Lung (tissue), 17 donors: ENCODE measurements at places on chromosomes 1 and 21.

- DNase-seq = no peak
Observed at GRCh38 chr1:219580009-219580676, 32.8 kb downstream of the ZC3H11B start.

DNA sequence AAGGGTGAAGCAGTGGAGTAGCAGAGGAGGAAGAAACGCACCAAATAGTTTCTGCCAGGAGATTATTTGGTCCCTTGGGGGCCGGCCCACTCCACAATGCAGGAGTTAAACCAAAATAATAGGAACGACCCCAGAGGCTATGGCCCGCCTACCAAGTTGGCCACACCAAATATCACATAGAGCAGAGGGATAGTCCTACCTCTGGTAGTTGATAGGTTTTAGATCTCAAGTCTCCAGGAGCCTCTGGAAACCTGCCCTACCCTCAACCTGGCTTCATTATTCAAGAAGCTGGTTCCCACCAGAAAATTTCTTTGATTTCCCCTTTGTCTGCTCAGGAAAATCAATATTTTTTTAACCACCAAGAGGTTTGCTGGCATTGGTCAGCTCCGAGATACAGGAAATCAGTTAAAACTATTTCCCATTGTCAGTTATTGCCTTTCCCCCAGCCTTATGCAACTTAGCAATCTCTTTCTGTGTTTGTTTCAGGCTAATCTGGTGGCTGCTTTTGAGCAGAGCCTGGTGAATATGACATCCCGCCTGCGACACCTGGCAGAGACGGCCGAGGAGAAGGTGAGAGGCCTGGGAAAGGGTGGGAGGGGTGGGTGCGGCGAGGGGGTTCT, 35.5 kb upstream of the IPO9 start:
- DNase-seq = no peak

GRCh38 chr1:48617252-48617651, 145.2 kb upstream of the SPATA6 start:
- no peak for DNase-seq

DNA sequence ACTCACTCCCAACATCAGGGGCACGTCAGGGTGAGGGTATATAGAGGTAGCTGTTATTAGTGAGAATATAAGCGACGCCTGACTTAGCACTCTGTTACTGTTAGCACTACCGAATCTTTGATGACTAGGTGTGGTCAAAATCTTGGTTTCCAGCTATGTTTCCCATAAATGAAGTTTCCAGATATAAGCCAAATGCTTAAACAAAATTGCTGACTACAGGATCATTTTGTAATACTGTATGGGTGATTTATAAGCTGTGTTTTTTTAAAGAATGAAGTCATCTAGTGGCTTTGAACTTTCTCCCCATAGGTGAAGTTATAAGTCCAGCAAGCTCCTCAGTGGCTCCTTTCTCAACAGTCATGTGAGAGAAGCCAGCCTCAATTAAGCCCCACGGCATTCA, 23.7 kb downstream of the KCNJ15 start:
- no peak for DNase-seq

DNA sequence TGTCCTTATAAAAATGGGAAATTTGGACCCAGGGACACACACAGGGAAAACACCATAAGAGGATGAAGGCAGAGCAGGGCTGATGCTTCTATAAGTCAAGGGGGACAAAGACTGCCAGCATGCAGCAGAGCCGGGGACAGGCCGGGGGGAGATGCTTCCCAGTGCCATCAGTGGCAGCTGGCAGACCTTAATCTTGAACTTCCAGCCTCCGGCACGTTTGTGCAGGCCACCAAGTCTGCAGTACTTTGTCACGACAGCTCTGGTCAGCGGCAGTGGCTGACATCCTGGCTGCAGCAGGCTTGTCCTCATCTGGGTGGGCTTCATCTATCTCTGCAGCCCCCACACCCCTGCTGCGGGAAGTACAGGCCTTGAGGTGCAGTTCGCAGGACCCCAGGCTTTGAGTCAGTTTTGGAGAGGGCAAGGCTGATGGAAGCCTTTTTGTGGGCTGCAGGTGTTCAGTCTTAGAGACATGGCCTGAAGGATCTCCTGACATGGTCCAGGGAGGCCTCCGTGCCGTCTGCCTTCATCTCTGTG, 186.0 kb downstream of the DYRK1A start:
- no peak for DNase-seq

DNA sequence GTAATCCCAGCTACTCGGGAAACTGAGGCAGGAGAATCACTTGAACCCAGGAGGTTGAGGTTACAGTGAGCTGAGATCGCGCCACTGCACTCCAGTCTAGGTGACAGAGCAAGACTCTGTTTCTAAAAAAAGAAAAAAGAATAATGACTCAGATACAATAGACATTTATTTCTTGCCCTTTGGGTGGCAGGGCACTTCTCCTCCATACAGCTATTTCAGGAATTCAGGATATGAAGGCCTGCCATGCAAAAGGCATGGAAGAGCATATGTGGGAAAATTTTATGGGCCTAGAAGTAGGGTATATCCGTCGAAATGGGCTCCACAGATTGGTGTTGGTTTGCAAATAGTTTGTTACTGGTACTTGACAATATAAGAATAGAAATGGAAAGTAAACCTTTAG, 20.2 kb upstream of the POGZ start:
- no peak for DNase-seq

DNA sequence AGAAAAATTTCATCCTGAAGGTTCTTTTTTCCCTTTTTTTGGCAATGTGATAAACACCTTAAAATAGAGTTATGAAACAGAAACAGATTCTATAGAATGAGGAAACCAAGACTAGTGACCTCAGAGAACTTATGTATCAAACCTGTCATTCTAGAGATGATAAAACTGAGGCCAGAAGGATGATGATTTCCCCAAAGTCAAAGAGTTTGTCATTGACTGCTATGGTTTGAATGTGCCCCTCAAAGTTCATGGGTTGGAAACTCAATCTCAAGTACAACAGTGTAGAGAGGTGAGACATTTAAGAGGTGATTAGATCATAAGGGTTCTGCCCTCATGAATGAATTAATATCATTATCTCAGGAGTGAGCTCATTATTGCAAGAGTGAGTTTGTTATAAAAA, 13.7 kb upstream of the BEND5 start:
- DNase-seq = no peak

GRCh38 chr1:222777463-222777862, 37.4 kb upstream of the DISP1 start:
- peak; percentile 83 for DNase-seq

DNA sequence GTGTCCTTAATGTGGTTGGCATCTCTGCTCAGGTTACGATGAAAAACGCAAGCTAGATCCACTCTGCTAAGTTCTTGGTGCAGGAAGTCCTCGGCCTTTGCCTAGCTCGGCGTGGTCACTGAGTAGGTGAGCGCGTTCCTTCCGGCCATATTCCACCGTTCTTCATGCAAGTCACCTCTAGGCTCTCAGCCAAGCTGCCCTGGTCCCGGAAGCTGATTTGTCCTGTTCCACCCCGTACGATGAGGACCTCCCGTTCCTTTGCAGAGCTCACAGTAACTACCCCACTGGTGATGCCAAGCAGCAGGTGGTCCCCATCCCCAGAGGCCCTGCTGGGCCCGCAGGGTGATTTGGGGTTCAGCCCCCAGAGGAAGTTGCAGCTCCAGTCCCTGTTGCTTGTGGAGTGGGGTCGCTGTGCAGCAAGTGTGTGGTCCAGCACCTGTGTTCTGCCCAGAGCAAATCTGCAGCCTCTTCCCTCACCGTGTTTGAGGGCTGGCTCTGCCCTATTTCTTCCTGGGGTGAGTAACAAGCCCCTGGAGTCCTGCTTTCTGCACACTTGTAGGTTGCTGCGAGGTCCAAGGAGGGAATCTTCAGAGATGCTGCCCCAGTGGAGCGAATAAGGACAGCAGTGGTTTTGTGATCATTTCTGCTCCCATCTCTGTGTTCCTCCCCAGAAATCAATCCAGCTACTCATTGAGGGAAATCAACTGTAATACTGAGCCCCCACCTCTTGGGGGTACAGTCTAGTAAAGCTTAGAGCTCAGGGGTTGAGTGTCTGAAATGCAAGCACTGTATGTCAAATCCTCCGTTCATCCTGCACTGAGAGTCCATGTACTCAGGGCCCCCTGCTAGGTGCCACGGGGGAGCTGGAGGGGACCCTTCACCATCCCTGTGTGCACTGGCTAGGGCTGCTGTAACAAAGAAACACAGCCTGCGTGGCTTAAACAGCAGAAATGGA, 2.3 kb downstream of the UMODL1 start:
- DNase-seq = no peak

DNA sequence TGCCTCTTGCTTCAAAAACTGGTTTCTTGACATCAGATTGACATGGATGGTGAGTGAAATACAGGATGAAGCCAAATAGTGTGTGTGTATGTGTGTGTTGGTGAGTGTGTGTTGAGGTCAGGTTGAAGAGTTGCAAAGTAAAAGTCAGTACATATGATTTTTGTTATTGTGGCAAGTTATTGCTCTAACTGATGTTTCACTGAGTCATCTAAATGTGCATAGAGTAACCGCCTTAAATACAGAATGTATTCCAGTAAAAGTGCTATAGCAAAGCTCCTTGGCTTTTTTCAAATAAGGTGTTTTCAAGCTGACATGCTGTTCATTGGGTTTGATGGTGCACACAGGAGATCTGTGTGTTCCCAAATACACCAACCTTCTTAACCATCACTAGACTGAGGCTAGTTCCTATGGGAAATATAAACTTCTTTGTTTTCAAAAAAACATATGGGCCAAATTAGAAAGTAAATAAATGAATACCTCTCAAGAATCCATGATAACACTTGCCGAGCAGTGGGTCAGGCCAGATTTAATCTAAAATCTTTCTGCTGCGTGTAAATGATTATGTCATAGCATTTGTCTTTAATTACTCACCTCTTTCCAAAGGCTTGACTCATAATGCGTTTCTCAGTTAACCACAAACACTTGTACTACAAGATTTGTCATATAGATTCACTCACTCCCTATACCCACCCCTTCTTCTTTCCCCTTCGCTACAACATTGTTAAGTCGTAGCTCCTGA, 151.1 kb downstream of the LYPLAL1 start:
- no peak for DNase-seq

DNA sequence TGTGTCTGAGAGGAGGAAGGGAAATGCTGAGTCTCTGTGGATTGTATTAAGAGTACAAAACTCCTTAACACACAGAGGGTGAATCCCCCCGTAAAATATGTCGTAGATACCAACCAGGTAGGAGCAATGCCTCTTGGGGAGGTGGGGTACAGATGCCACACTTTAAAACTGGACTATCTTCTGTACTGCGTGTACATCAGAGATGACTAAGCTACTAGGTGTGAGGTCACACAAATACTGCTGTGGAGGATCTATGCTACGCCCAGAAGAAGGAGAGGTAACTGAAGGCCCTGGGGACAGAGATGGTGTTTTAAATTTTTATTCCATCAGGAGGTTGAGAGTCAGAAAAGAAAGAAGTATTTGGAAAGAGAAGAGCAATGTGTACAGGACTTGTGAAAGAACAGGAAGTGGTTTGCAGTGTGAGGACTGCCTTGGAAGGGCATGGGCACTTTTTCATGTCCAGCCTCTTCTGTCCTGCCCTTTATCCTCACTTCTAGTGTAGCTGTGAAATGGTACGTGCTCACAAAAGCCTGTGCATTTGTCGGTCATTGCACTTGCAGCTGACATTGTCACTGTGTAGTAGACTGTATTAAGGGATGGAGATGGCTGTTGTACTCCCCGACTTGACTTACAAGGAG, 287.8 kb upstream of the CHRM3 start:
- DNase-seq = no peak

- DNase-seq = no peak
Observed at GRCh38 chr1:113451710-113452109, 61.4 kb downstream of the MAGI3 start.

DNA sequence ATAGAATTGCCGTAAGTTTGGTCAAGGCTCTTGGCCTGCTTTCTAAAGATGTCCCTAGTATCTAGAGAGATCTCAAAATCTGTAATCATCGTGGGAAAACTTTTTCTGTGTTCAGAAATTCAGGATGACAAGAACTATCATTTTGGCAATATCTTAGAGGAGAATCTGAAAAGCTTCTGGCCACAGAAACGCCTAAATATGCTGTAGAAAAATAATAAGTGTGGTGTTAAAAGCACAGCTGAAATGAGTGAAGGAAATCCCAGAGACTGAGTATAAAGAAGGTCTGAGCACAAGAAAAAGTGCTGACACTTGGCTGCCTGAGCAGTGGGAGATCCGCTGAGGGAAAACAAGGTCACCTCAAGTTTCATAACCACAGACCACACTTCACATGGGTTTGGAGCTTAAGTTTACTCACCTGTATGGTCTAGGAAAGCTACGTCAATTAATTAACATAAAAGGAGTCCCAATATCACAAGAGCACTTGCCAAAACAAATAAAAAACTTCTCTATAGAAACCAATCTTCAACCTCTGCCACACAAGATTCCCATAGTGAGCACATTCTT, 235.2 kb upstream of the IRF2BP2 start:
- no peak for DNase-seq

- DNase-seq = no peak
Observed at GRCh38 chr1:45093334-45093733, 81.3 kb downstream of the UROD start.

DNA sequence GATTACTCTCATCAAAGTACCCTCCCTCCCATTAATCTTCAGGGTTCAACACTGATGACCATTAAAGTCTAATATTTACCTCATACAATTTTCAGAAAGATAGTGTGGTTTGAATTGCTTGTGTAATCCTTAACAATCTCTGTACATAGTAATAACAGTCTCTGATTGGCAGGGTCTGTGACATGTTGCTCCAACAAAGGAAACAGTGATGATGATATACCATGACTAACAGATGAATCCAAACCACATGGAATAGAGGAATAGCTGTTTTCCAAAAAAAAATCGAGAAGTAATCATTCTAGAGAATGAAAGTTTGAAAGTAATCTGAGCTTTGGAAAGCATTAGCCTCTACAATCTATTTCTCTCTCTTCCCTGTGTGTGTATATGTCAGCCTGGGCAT, 610.1 kb upstream of the NEGR1 start:
- no peak for DNase-seq

DNA sequence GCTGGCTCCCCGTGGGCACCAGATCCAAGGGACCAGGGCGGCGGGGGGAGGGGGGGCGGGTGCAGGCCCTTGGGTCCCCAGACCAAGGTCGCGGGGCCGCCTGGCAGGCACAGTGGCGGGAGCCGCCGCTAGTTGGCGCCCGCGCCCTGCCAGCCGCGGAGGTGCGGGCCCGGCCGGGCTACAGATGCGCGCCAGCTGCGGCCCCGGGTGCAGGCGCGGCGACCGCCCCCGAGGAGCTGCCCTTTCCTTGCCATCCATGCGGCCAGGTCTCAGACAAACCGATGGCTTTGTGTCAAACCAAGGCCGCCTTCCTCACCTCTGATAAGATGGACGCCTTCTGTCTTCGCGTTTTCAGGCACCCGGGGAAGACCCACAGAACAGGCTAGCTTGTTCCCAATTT, 2.2 kb upstream of the RUNX3 start:
- DNase-seq = peak; percentile 57

DNA sequence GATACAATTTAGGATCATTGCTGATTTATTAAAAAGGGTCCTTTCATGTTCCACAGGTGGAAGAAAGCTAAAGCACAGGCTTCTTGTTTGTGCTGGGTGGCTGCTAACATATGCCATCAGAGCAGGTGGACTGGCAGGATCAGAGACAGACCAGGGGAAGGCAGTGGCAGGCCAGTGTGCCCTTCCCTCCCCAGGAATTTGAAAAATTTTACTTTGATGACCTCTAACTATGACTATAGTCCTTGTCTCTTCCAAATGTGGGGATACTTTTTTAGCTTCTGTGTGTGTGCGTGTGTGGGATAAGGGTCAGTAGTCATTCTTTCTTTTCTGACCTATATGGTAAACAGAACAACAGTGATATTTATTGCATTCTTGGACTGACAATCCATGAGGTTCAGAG, 49.9 kb downstream of the LHX9 start:
- DNase-seq = no peak

GRCh38 chr1:55052221-55053142, 13.1 kb downstream of the PCSK9 start:
- no peak for DNase-seq
